H9 (cell line): ENCODE measurements at places on chromosomes 16 and 17.

GRCh38 chr17:39556423-39556822 is 51.3 kb downstream of the NEUROD2 start:
- no peaks in the 10 kb centered on the region for H3K27me3 ChIP-seq
- no peaks in the 10 kb centered on the region for H3K36me3 ChIP-seq
- DNase-seq: no peak

DNA sequence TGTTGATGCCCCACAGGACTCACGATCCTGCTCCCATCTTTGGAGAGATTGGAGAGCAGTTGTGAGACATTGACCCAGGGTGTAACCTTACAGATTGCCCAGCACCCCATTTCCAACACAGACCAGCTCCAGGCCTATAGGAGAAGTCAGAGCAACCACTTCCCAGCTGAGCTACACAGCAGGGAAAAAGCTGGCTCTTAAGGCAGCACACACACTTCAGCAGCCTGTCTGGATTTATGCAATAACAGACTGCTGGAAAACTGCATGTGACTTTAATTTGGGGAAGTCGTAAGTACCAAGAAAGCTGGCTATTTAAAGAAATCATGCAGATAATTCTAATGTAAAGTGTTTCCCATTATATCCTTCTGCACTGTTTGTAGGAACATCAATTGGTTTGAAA is 30.8 kb downstream of the NOG start:
- H3K4me1 ChIP-seq: no peaks in the 10 kb centered on the region
- no peaks in the 10 kb centered on the region; the same call in 1 of the 2 replicates for H3K27me3 ChIP-seq
- H3K27ac ChIP-seq: no peak overlapping the region
- no peak for DNase-seq
- no peak overlapping the region for H3K4me3 ChIP-seq
- no peaks in the 10 kb centered on the region for H3K36me3 ChIP-seq

DNA sequence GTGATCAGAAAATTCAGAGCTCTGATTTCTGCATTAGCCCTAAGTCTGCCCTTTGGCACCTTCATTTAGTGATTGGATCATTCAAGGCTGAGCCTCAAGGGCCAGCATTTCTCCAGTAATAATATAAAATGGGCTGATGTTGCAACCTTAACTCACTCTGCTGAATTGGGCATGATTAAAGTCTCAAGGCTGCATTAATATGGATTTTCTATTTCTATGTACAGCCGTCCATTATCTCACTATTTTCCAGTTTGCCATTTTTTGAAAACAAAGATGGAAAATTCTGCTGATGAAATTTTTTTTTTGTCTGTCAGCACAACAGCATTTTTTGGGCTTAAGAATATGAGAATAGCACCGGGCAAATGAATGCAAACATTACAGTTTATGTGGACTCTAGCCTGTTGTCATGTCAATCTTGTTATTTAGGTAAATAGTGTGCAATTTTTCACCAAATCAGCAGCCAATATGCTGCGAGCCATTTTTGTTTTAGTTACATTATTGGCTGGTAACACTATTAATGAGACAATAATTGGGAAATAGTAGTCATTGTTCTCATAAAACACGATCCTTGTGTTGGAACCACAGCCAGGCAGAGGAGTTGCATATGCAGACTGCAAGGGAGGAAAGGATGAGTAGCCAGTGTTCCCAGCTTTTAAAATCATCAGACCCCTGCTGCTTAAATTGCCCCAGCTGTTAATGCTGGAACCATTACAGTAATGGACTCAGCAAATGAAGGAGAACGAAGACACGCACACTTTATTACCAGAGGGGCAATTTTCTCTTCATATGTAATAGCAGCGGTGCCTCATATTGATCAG is 10.5 kb downstream of the FTO start:
- H3K36me3 ChIP-seq: no peaks in the 10 kb centered on the region
- no peak overlapping the region for H3K4me3 ChIP-seq
- no peak for DNase-seq
- H3K27me3 ChIP-seq: no peaks in the 10 kb centered on the region
- no peak overlapping the region for H3K27ac ChIP-seq

DNA sequence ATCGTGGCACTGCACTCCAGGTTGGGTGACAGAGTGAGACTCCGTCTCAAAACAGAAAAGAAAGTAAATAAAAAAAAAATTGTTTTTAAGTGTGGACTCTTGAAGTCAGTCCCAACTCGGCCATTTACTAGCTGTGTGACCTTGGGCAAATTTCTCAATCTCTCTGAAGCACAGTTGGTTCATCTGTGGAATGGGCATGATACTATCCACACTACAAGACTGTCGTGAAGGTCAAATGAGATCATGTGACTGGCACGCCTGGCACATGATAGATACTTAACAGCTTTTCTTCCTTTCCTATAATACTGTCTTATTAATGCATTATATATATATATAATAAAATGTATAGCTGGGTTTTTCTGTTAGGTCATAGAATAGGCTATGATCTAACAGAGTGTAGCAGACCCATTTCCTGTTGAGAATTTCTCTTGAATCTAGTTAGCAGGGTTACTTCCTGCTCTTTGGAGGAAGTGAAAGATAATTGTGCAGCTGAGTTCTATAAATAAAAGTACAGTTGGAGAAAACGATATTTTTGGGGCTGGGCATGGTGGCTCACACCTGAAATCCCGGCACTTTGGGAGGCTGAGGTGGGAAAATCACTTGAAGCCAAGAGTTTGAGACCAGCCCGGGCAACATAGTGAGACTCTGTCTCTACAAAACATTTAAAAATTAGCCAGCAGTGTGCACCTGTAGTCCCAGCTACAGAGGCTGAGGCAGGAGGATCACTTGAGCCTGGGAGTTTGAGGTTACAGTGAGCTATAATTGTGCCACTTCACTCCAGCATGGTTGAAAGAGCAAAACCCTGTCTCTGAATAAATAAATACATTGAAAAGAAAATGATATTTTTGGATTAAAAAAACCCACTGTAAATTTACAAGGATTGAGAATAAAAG is 7.3 kb downstream of the MILR1 start:
- no peak for DNase-seq
- H3K27me3 ChIP-seq: no peaks in the 10 kb centered on the region
- H3K4me3 ChIP-seq: no peak overlapping the region
- H3K4me1 ChIP-seq: no peaks in the 10 kb centered on the region
- H3K27ac ChIP-seq: no peak overlapping the region

GRCh38 chr17:56752263-56752836 is 81.4 kb downstream of the C17orf67 start:
- DNase-seq: no peak
- 0 out of 2 replicates have a peak, but pooled peaks cover 5% of the 10 kb centered on the region for H3K4me1 ChIP-seq
- H3K36me3 ChIP-seq: no peaks in the 10 kb centered on the region
- H3K27ac ChIP-seq: no peak overlapping the region
- H3K27me3 ChIP-seq: no peaks in the 10 kb centered on the region

DNA sequence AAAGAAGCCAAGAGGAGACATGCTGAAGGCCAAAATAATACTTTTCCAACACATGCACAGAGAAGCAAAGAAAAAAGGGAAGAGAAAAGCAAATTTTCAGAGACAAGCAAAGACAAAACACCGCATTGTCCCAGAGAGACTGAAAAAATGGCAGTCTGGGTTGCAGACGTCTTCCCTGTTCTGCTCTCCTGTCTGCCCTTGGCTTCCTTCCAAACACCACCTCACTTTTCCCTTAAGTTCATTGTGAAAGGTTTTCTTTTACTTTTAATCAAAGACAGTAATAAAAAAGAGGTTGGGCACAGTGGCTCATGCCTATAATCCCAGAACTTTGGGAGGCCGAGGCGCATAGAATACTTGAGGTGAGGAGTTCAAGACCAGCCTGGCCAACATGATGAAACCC is 21.2 kb upstream of the VAT1L start:
- H3K27ac ChIP-seq: no peak overlapping the region
- no peaks in the 10 kb centered on the region for H3K27me3 ChIP-seq
- H3K4me3 ChIP-seq: no peak overlapping the region
- H3K4me1 ChIP-seq: no peaks in the 10 kb centered on the region
- DNase-seq: no peak

DNA sequence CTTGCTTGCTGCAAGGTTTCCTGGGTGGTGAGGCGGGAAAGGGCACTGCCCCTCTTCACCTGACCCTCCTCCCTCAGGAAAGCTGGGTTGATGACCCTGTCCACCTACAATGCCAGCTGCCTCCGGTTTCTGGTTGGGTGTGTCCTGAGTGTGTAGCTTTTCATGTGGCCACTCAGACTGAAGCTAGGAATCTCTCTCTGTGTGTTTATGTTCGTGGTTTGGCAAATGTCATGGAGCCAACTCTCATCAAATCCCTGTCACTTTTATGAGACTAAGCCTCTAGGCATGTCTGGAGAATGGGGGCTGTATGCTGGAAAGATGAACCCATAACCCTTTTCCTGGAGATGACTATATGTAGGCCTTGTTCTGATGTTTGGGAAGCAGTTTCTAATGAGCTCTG is 17.1 kb downstream of the PLEKHG4 start:
- no peak for DNase-seq
- H3K27ac ChIP-seq: no peak overlapping the region
- H3K4me1 ChIP-seq: no peaks in the 10 kb centered on the region

- H3K4me1 ChIP-seq: peaks cover 16% of the 10 kb centered on the region
- H3K27me3 ChIP-seq: no peaks in the 10 kb centered on the region
- peak overlapping the region; percentile 21 for H3K27ac ChIP-seq
Measured at GRCh38 chr17:63675607-63676546, 24.0 kb downstream of the LIMD2 start.

DNA sequence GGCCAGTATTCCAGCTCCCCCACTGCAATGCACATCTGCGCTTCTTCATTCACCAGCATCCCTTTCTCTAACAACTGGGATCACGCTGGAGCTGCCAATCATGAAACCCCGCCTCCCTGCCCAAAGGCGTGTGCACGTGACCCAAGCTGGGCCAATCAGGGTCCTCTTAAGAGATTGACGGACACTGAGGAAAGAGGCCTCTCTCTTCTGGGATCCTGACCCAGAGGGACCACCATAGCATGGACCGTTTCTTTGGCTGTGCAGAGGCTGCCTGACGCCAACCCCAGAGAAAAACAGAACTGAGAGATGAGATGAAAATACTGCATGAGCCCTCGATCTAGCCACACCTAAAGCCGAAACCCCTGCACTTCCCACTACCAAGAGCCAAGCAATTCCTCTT is 32.0 kb downstream of the COTL1 start:
- no peak overlapping the region for H3K4me3 ChIP-seq
- no peak overlapping the region for H3K27ac ChIP-seq
- H3K4me1 ChIP-seq: no peaks in the 10 kb centered on the region

- DNase-seq: no peak
- H3K36me3 ChIP-seq: no peaks in the 10 kb centered on the region; the same call in 1 of the 2 replicates
- H3K4me1 ChIP-seq: no peaks in the 10 kb centered on the region
- H3K4me3 ChIP-seq: no peak overlapping the region
- H3K27me3 ChIP-seq: no peaks in the 10 kb centered on the region
Measured at GRCh38 chr16:53115047-53115446, 60.3 kb downstream of the CHD9 start.

GRCh38 chr17:63479495-63480184 is 2.8 kb downstream of the ACE start:
- no peak for DNase-seq
- H3K36me3 ChIP-seq: no peaks in the 10 kb centered on the region
- H3K27me3 ChIP-seq: no peaks in the 10 kb centered on the region; the same call in 1 of the 2 replicates
- H3K4me3 ChIP-seq: no peak overlapping the region
- H3K4me1 ChIP-seq: no peaks in the 10 kb centered on the region; the same call in 1 of the 2 replicates

GRCh38 chr16:71384073-71384724 is 25.7 kb downstream of the CALB2 start:
- no peaks in the 10 kb centered on the region for H3K27me3 ChIP-seq
- H3K36me3 ChIP-seq: no peaks in the 10 kb centered on the region; the same call in 2 of the 3 replicates
- DNase-seq: no peak
- H3K27ac ChIP-seq: no peak overlapping the region
- H3K4me1 ChIP-seq: peaks cover 9% of the 10 kb centered on the region

DNA sequence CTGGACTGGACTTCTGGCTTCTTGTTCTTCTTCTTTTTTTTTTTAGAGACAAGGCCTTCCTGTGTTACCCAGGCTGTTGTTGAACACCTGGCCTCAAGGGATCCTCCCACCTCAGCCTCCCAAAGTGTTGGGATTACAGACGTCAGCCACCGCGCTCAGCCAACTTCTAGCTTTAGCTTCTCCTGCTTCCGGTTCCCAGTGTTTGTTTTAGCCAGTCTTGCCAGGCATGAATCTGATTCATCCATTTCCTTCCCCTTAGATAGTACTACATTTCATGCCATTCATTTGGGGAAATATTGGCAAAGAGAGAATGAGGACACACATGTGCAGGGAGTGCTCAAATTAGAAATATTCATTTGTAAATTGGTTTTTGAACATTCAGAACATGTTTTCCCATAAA is 12.1 kb upstream of the NDUFAB1 start:
- no peak overlapping the region for H3K4me3 ChIP-seq
- H3K36me3 ChIP-seq: peaks cover 60% of the 10 kb centered on the region
- no peak for DNase-seq
- H3K27ac ChIP-seq: no peak overlapping the region
- H3K4me1 ChIP-seq: no peaks in the 10 kb centered on the region

GRCh38 chr17:67262435-67263117 is 17.6 kb upstream of the HELZ start:
- H3K36me3 ChIP-seq: no peaks in the 10 kb centered on the region
- no peak overlapping the region for H3K27ac ChIP-seq
- no peaks in the 10 kb centered on the region; the same call in 1 of the 2 replicates for H3K4me1 ChIP-seq
- no peaks in the 10 kb centered on the region for H3K27me3 ChIP-seq
- H3K4me3 ChIP-seq: no peak overlapping the region

- H3K4me3 ChIP-seq: no peak overlapping the region
- H3K4me1 ChIP-seq: peaks cover 2% of the 10 kb centered on the region; the same call in 1 of the 2 replicates
- DNase-seq: no peak
- no peaks in the 10 kb centered on the region for H3K27me3 ChIP-seq
- no peak overlapping the region for H3K27ac ChIP-seq
- H3K36me3 ChIP-seq: peaks cover 16% of the 10 kb centered on the region
Measured at GRCh38 chr17:41781404-41782110, 5.0 kb downstream of the JUP start.

DNA sequence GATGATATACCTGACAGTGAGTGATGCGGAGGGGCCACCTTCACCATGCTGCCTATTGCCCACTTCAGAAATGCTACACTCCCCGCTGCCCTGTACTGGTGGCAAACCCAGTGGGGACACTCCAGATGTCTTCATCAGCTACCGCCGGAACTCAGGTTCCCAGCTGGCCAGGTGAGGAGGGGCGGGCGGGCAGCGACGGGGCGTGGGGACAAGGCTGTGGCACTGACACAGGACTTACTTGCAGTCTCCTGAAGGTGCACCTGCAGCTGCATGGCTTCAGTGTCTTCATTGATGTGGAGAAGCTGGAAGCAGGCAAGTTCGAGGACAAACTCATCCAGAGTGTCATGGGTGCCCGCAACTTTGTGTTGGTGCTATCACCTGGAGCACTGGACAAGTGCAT is 16.6 kb downstream of the SARM1 start:
- no peaks in the 10 kb centered on the region for H3K36me3 ChIP-seq
- no peak overlapping the region for H3K27ac ChIP-seq
- peaks cover 13% of the 10 kb centered on the region; the same call in 1 of the 2 replicates for H3K27me3 ChIP-seq
